ENCODE measurements at places on chromosomes 2 and 18.

DNA sequence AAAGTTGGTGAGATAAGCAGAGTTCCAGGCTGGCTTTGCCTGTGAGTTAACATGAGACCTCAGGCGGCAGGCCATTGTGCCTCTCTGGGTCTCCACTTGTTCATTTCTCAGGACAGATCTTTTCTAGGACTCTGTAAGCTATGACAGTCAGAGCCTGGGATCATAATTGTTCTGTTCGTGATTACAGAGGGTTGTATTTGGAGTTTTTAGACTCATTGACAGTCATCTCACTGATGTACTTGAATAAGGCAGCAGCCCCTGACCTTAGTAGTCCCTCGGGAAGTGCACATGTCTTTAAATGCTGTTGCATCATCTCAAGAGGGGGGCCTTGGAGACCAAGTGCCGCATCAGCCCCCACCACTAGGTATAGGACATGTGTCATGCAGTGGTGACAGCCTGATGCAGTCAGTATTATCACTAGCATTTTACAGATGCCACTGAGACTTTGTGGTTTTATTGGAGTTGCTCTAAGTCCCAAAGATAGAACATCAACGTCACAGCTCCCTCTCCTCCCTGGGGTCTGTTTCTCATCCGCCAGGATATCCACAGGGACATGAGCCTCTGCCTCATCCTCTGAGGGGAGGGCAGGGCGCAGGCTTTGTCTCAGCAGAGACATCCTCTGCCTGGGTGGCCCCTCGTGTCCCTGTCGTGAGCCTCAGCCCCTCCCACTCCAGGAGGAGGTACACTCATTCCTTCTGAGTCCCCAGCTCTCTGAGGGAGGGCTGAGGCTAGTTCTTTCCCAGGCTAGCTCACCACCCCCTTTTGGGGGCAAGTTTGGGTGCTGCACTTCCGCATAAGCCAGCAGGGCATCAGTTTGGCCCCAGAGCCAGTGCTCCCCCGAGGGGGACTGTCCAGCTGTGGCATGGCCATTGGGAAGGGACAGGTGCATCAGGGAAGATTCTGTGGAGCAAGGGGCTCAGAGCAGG is 14.1 kb downstream of the GLI2 start:
- DNase-seq = no peak

DNA sequence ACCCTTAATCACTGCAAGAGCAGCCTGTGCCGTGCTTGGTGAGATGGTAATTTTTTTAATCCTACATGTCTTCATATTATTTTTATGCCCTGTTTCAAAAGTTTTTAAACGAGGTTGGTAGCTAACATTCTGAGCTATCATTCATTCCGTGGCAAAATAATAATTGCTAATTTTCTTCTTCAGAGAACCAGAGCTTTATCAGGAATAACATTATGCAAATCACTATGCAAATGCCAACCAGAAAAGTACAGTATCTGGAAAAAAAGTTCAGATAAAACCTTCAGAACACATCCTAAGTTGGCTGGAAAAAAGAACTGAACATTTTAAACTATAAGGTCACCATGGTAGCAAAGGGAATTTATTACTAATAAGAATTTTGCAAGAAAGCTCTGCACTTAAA is 165.1 kb upstream of the NABP1 start:
- DNase-seq = no peak

DNA sequence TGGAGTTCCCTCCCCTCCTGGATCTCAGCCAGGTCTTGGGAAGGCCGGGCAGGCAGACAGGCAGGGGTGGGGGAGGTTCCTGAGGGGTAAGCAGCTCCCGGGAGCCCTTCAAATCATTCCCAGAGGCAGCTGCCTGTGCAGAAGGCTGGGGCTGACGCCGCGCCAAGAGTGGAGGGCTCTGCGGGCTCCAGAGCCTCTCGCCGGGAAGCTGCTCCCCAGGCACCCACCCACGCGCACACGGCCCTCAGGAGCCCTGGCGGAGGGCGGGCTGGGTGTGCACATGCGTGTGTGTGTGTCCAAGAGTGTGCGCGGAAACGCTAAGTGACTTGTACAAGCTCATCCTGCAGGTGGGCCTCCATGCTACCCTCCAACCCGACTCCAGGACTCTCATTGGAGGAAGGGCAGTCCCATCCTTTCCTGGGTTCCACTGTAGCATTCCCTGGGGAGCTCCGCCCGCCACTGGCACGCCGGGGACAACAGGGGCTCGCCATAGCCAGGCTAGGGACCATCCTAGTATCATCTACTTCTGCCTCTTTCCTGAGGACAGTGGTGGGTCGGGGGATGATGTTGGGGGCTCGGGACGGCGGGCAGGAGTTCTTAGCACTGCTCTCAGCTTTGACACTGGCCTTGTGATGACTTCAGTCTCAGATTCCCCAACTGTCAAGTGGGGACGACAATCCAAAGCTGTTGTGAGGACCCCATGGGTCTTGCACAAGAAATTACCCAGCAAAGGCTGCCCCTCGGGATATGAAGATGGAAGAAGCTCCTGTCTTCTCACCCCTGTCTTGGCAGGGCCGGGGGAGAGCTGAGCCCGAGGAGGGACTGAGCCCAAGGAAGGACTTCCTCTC is 50.3 kb downstream of the INHBB start:
- no peak for DNase-seq

- DNase-seq = no peak
Measured at GRCh38 chr2:215360596-215360995, 48.7 kb downstream of the ATIC start.

DNA sequence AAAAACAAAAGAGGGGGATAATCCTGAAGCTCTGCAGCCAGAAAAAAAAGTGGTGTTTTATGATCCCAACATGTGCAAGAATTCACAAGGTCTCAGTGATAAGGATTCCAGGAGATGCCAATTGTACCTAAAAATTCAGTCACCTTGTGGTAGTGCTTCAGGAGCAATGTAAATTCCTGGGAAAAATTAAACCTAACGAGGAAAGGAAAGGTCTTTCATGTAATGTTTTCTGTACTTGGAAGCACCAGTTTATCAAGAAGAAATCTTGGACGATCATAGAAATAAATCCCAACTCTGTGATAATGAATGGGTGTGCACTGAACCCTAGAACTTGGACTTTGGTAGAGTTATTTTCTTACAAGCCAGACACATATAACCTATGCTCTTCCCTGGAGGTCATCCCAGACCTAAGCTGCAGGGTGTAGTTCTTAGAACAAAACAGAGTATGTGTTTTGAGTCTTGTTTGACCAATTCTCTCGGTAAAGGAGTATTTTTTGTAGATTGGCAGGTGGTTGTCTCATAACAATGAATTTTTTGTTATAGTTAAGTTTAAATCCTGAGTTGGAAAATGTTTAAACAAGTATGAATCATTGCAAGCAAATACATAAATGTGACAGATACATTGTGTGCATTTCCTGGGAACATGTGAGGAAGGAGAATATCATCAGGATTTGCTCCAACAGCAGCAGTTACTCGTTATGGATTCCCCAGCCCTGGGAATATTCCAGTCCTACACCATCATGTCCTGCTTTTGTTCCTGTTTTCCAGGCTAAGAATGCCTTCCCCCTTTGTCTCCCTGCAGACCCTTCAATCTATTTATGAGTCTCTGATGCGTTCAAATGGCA is 224.6 kb downstream of the NAPG start:
- DNase-seq = no peak

- DNase-seq = no peak
Measured at GRCh38 chr2:102062802-102063201, 71.0 kb downstream of the IL1R2 start.

DNA sequence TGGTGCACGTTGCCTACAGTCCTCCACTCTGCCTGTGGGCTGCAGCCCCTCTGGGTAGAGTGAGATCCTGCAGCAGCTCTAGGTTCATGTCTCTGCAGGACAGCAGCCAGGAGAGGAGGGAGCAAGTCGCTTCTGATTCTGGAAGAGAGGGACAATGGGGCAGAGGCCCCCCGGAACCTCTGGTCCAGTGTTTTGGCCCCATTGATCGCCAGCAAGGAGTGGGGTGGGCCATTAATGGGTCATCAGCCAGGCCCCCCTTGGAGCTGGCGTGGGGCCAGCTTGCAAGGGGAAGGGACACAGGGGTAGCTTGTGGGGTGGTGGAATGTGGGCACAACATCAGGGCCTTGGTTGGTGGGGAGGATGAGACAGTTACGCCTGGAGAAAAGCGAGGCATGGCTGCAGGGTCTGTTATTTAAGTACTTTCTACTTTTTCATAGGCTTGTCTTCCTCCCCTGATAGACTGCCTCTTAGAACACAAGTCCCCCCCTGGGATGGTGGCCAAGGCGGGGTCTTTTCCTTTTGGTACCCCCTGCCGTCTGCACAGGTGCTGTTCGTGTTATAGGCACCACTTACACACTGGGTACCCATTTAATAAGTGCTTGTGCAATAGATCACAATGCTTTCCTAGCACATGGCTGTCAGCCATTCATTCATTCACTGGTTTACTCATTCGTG is 44.6 kb downstream of the INHBB start:
- DNase-seq = no peak

GRCh38 chr18:21303445-21303844 is 61.4 kb downstream of the GREB1L start:
- DNase-seq = no peak

GRCh38 chr18:12904012-12904516 is 20.0 kb upstream of the PTPN2 start:
- no peak for DNase-seq

GRCh38 chr2:218406949-218407618 is 7.4 kb downstream of the CTDSP1 start:
- DNase-seq = peak; percentile 46

DNA sequence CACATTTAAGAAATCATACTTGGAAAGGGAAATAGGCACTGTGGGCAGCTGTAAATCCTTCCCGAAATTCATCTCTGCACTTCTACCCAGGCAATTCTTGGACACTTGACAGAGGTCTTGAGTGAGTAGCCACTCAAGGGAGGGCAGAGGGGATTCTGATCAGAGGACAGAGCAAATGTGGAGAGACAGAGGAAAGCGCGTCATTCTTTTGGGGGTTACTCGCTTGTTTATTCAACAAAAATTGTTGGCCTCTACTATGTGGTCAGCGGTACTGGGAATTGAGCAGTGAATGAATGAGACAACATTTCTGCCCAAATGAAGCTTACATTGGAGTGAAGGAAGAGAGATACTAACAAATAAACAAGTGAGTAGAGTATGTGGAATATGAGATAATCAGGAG is 41.4 kb upstream of the YES1 start:
- DNase-seq = no peak

GRCh38 chr18:7601936-7602335 is 34.8 kb downstream of the PTPRM start:
- DNase-seq = no peak

DNA sequence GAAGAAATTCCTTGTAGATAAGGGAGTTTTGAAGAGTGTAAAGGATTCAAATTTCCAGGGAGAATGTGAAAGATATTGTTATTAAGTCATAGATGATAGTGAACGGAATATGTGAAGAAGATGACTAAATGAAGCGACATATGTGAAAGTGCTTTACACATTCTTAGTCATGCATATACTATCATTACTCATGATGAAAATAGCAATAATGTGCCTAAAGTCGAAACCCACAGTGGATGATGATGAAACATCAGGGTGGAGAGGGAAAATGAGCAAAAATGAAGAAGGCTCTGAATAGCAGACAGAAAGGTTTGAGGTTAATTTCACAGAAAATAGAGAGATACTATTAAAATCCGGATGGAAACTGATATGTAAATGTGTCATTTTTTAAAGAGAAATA is 1237.1 kb downstream of the LRP1B start:
- DNase-seq = no peak

- no peak for DNase-seq
Measured at GRCh38 chr2:111135910-111136297, 15.2 kb downstream of the BCL2L11 start.

DNA sequence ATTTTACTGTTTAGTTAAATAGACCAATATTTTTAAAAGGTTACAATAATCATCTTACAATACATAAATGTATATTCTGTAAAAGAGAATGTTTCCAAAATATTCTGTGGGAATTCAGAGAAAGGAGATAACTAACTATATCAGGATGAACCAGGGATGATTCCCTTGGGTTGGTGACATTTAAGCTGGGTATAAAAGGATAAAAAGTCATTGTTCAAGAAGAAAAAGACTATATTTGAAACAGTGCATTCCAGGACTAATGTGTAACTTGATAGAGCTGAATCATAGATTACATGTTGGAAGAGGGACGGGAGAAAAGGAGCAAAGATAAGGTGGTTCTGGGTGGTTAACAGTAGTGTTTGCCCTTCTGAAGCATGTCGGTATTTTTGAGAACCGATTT is 10.1 kb downstream of the RASGRP3 start:
- DNase-seq = no peak

- no peak for DNase-seq
Measured at GRCh38 chr2:26712486-26713465, 20.3 kb downstream of the KCNK3 start.

DNA sequence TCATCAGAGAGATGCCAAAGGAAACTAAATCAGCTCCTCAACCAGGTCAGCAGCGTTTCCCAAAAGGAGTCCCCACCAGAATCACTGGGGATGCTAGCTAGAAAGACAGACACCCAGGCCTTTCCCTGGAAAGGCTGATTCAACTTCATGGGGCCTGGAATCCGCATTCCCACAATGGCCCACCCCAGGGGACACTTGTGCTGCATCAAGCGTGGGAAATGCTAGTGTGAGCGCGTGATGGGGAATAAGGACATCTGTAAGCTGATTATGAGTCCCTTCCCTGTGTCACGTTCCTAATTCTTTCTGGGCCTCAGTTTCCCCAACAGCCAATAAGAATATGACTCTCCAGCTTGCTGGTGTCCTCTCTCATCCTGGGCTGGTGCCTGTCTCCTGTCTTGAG is 2.2 kb upstream of the WNT10A start:
- DNase-seq = no peak

DNA sequence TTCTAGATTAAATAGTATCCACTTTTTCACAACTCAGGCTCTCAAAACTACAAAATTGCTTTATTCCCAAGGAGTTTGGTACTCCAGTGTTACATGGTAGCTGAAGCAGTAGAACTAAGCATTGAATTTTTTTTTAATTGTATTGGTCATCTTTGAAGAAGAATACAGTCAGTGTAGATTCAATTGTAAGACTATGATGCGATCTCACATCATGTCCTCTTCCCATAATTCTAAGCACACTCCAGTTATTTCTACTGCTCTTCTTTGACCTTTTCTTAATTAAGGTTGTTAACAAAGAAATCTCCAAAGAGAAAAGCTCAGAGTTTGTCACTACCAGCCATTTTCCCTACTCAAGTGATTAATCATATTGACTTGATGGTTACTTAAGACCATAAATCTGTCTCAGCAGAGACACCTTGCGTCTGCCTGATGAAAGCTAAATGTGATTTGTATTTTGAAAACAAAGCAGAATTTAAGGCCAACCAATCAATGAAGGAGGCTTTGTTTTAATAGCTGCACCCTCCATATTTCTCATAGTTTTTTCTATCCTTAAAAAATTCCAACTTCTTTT is 130.2 kb downstream of the DTNA start:
- DNase-seq = no peak

GRCh38 chr2:83899271-83899670 is 559.8 kb downstream of the SUCLG1 start:
- no peak for DNase-seq

DNA sequence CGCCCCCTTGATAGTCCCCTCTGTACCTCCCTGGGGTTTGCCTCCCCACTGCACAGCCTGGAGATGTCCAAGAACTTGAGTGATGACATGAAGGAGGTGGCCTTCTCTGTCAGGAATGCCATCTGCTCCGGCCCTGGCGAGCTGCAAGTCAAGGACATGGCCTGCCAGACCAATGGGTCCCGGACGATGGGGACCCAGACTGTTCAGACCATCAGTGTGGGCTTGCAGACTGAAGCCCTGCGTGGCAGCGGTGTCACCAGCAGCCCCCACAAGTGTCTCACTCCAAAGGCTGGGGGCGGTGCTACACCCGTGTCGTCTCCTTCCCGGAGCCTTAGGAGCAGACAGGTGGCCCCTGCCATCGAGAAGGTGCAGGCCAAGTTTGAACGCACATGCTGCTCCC is 119.9 kb downstream of the MTCL1 start:
- DNase-seq = no peak

- DNase-seq = no peak
Measured at GRCh38 chr2:39335930-39336329, 92.2 kb upstream of the CDKL4 start.
